ENCODE measurements at places on chromosomes 1 and 21.
A peak's percentile ranks its signal among the peaks of the same experiment; 100 is the strongest.

GRCh38 chr21:16834791-16835190 lies 678.1 kb upstream of the CXADR start:
- H3K4me3 ChIP-seq: no peak overlapping the region
- no peaks in the 10 kb centered on the region for H3K27me3 ChIP-seq
- DNase-seq: no peak

GRCh38 chr1:56330391-56331026 lies 248.9 kb downstream of the PLPP3 start:
- H3K4me1 ChIP-seq: peaks cover 25% of the 10 kb centered on the region
- no peak overlapping the region for H3K4me3 ChIP-seq
- H3K27ac ChIP-seq: no peak overlapping the region
- no peak for DNase-seq
- H3K27me3 ChIP-seq: no peaks in the 10 kb centered on the region

DNA sequence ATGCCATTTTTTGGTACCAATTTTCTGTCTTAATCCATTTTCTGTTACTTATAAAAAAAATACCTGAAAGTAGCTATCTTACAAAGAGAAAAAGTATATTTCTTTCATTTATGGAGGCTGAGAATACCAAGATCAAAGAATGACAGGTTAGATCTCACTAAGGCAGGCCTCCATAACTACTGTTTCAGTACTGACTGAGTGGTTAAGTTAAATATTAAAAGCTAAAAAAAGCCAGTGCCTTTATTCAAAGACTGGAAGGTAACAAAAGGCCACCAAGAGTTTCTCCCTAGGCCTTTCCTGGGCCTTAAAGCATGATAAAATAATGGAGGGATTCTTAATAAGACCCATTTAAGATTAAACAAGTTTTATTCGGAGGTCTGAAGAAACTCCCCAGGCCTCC lies 687.7 kb upstream of the ADGRL4 start:
- no peak overlapping the region for H3K4me3 ChIP-seq
- H3K27ac ChIP-seq: no peak overlapping the region
- no peak for DNase-seq
- H3K36me3 ChIP-seq: no peaks in the 10 kb centered on the region

- no peaks in the 10 kb centered on the region for H3K36me3 ChIP-seq
- peak overlapping the region; percentile 46 for H3K27ac ChIP-seq
- no peak overlapping the region for H3K4me3 ChIP-seq
- no peaks in the 10 kb centered on the region for H3K4me1 ChIP-seq
- DNase-seq: peak; percentile 61
Measured at GRCh38 chr21:45957981-45958600, 23.5 kb upstream of the COL6A1 start.

Data from psoas muscle (tissue), 8 donors.